ENCODE measurements at places on chromosomes 12 and 14. TPM values are rescaled to one million over a fixed set of nuclear protein-coding genes. Genes with fewer than 3 reads are reported as not detected.
A peak's percentile ranks its signal among the peaks of the same experiment; 100 is the strongest.

GRCh38 chr14:99116741-99117295 is 155.2 kb downstream of the BCL11B start:
- DNase-seq: peak; percentile 27

DNA sequence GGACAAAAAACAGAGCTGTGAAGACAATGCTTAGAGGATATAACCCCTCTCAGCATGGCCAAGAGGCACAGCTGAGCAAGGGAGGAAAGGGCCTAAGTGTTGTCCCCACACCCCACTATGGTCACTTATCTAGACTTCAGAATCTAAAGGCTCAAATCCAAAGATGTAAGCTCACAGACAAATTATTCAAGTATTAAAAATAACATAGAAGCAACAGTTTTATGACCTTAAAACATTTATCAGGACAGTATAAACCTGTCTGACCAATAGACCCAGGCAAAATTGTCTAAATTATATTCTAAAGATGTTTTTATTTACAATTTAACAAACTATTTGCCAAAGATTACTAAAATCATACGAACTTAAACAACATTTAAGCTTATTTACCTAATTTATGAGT is 28.1 kb upstream of the PRICKLE1 start:
- DNase-seq: no peak

GRCh38 chr12:102509123-102509626 is 28.8 kb upstream of the IGF1 start:
- DNase-seq: no peak

The ARMH4 gene
- total RNA-seq: 16.7 TPM

The PROX2 gene
- not detected for total RNA-seq

- DNase-seq: no peak
Observed at GRCh38 chr12:117026921-117027250, 72.3 kb downstream of the TESC start.

DNA sequence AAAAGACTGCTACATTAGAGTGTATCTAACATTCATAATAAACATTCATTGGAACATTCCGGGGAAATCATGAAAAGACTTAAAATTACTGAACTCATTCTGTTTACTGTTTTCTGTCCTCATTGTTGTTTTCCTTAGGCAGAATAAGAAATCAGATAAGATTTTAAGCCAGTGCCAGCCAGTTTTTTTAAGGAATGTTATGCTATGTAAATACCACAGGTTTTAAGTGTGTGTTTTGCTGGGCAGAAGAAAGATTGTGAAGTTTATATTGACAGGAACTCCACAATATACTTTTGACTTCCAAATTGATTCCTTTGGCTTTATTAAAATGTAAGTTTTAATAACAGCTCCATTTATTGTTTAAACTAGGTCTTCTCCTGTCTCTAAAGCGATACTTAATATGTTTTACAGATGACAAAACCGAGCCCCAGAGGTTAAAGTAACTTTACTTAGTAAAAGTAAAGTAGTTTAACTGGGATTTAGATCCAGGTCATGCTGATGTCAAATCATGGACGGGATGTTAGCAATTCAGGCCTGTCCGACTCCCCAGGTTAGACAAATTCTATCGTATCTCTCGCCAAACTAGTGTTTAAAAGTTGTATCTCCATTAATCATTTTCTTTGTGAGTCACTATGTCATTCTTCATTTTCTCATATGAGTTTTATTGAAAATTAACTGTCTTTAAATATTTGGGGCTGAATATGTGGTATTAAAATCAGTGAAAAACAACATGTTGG is 1.7 kb downstream of the LARP4 start:
- no peak for DNase-seq

The HOXC4 gene
- total RNA-seq: not detected

GRCh38 chr12:84201976-84202375 is 710.6 kb downstream of the SLC6A15 start:
- no peak for DNase-seq
